ENCODE measurements at places on chromosomes 1 and 21.

- no peak for DNase-seq
Measured at GRCh38 chr1:167695756-167696561, 25.8 kb upstream of the MPZL1 start.

DNA sequence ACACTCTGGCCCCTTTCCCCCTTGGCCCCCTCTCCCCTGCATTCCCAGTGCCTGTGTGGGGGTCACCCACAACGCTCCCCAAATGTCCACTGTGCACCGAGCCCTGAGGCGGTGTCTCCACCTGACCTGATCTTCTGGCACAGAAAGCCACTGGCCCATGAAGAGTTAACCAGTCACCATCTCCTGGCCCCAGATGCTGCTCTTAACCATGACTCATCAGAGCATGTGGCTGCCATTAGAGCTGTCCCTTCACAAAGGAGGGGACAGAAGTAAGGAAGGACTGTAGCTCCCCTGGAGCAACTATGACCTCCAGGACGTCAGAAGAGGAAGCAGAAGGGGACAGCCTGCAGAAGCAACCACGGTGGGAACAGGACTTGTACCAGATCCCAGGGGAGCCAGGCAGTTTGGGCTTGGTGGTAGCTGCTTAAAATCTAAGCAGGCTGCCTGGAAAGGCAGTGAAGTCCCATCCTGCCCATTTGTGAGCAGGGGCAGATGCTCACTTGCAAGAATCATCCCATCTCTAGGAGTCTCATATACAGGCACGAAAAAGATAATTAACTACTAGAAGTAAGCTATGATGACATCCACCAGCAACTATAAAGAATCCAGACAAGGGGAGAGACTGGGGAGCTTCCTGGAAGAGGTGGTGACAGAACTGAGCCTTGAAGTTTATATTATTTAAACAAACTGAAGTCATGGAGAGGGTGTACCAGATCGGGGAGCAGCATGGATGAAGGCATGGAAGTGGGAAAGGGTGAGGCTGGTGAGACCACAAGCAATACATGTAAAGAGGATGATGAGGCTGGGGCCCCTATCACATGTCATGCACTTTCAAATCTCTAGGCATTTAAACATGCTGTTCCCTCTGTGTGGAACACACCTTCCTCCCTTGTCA lies 1.1 kb upstream of the TTC39A start:
- peak; percentile 62 for DNase-seq

DNA sequence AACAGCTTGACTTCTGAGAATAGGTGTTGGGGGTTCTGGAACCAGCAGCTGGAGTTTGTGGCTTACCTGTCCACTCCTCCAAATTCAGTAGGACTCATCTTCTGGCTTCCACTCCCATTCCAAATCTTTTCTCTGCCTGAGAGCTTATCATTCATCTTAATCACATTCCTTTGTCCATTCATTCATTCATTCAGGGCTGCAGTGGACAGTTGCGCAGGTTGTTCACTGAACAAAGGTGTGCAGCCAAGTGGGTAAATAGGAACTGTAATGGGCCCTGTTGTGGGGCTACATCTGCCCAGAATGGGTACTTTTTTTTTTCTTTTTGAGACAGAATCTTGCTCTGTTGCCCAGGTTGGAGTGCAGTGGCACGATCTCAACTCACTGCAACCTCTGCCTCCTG lies 3.4 kb upstream of the HSPG2 start:
- DNase-seq, result no peak

- no peak for DNase-seq
Measured at GRCh38 chr1:153360190-153360589, 2.5 kb downstream of the S100A9 start.

DNA sequence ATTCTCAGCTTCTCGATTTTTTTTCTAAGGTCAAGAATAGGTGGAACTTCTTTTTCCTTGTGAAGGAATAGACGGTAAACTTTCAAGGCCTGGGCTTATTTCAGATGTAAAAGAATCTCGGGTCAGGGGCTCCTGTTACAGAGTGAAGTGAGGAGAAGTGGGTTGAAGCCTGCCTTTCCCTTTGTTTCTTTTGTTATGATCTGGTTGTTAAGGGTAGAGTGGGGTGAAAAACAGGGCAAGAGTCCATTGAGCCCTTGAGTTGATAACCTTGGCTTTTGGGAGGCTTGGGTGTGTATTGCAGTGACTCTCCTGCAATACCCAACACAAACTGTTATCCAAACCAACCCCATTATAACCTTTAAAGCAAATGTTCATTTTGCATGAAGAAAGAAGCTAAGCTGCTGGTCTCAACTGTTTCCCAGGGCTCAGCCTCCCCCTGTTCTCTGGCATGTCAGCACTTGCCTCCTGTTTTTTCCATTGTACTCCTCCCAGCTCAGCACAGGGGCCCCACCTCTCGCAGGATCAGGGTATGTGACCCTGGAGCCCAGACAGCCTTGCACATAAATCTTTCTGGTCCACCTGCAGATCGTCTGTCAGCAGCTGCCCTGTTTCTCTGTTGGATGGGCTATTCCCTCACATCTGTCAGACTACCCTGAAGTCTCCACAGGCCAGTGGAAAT lies 102.4 kb downstream of the CACHD1 start:
- DNase-seq, result no peak

DNA sequence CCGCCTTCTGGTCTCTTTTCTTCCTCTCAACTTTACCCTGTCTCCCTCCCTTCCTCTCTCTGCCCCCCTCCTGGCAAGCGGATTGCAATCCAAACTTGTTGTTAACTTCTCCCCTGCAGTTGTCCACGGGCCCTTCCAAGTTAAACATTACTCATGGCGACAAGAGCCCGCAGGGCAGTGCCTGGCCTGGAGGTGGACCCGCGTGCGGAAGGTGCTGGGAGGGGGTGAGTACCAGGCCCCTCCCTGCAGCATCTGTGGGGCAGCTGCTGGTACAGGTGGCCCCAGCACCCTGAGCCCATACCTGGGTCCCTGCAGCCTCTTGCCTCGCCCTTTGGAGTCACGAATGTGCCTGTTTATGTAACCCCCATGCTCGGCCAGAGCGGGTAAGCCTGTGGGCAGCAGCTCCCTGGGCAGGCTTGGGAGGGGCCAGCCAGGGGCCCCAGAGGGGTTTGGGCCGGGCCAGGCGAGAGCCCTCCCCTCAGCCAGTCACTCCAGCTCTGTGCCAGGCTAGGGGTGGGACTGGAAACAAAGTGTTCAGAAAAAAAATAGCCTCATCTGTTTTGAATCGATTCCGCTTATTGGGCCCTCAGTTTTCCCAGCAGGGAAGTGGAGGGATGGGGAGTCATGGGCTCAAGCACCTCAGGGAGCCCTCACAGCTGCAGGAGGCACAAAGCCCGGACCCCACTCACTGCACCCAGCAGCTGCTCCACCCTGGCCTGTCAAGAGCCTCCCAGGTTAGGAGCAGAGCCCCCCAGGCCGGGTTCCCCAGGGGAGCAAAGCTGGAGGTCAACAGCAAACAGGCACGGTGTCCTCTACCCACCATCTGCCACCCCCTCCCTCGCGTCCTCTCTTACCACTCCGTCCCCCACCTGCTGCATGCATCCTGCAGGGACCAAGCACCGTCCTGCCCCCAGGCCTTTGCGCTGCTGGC lies 14.0 kb upstream of the FAAP20 start:
- DNase-seq, result peak; percentile 87

DNA sequence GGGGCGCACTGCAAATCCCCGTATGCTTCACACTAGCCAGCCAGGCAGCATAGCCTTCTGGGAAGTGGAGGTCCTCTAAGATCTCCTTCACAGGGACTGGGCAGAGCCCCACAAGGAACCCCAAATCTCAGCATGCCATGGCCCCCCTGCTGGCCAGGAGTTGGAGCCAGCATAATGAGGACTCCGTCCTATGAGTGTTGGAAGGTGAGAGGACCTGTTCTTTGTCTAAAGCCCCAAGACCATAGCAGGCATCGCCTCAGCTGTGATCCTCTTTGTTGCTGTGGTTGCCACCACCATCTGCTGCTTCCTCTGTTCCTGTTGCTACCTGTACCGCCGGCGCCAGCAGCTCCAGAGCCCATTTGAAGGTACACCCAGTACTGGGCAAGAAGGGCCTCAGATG lies 1.5 kb downstream of the SHISA4 start:
- DNase-seq, result no peak

GRCh38 chr21:45154511-45155508 lies 80.4 kb downstream of the ADARB1 start:
- peak; percentile 15 for DNase-seq
